Activated CD8-positive, alpha-beta memory T cell treated with anti-CD3 and anti-CD28 coated beads for 1 hour (primary cell): ENCODE measurements at places on chromosomes 2 and 18.

GRCh38 chr18:11034884-11035283, 114.5 kb downstream of the PIEZO2 start:
- no peak for DNase-seq

GRCh38 chr2:159573846-159574606, 42.3 kb downstream of the BAZ2B start:
- no peak for DNase-seq

GRCh38 chr18:48887294-48887904, 63.4 kb downstream of the SMAD7 start:
- DNase-seq, result no peak

GRCh38 chr2:38835990-38836389, 39.7 kb downstream of the DHX57 start:
- no peak for DNase-seq

GRCh38 chr18:56175330-56176001, 462.9 kb downstream of the TXNL1 start:
- DNase-seq, result no peak

GRCh38 chr2:128901572-128902391, 583.1 kb upstream of the HS6ST1 start:
- no peak for DNase-seq

GRCh38 chr2:99816908-99817307, 325.5 kb downstream of the AFF3 start:
- no peak for DNase-seq

- DNase-seq, result no peak
Observed at GRCh38 chr2:143679617-143680016, 550.4 kb downstream of the ARHGAP15 start.

DNA sequence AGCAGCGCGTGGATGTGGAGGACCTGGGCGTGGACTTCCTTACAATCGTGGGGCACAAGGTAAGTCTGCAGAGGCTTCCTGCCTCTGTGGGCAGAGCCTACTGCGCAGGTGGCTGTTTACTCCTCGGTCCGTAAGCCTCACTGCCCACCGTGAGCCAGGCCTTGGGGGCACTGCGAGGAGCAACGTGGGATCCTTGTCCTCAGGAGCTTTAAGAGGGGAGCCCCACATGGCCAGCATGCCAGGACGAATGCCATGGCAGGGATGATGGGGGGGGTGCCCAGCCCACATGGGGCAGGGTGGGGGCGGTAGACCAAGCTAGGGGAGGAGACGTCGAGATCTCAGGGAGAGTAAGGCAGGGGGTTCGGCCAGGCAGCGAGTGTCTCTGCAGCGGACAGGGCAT, 18.0 kb upstream of the ESPNL start:
- DNase-seq, result no peak

GRCh38 chr2:236078297-236079255, 89.6 kb downstream of the GBX2 start:
- DNase-seq, result no peak

DNA sequence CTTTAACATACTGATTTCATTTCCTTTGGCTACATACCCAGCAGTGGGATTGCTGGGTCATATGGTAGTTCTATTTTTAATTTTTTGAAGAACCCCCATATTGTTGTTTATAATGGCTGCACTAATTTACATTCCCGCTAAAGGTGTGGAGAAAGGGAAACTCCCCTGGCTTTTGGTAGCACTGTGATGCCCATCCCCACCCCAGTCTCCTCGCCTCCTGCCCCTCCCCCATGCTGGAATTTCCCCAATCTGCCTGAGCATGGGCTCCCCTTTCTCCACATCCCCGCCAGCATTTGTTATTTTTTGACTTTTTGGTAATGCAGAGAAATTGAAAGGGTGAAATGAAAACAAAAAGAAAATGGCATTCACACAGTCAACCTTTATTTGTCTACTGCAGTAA, 30.0 kb upstream of the SULT1C4 start:
- DNase-seq, result no peak

DNA sequence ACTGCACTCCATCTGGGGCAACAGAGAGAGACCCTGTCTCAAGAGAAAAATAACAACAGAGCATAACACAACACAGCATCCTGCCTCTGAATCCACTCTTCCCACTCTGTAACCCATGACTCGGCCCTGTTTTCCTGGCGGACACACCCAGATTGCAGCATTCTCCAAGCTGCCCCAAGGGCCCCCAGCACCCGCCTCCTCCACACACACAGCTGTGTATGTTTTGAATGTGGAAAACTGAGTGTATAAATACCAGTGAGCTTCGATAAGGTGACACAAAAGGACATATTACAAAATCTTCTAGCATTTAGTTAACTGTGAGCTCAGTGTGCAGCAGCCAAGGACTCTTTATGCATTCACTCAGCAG, 13.0 kb downstream of the IMPA2 start:
- no peak for DNase-seq

- DNase-seq, result no peak
Observed at GRCh38 chr2:119494163-119494790, 30.0 kb downstream of the SCTR start.

DNA sequence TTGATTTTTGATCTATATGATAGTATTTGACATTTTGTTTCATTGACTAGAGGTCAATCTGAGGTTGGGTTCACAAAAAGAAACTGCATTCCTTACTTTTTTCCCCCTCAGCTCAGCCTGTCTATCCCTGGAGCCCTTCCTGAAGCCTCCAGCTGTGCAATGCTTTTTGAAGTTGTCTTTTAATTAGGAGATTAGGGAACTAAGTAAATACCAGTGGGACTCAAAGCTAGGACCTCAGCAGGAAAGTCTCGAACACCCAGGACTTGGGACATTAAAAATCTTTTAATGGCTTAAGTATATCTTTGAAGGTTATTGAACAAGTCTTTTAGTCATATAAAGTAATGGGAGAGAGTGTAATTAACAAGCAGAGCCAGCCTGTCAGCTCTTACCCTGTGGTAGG, 220.2 kb downstream of the PDE11A start:
- DNase-seq, result no peak

DNA sequence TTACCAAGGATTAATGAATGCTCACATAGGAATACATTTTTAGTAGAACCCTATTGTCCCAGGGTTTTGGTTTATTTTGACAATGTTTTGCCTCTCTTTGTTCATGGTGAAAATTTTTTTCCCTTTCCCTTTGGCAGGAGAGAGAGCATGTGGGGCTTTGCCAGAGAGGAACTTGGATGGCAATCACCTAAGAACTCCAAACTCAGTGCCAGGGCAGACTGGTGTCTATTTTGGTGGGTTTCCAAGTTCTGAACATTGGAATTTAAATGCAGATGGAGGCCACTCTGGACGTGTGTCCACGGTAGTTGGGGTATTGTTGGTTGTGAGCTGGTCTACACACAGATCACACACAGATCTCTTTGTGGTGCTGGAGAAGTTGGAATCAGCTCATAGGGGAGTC, 2091.1 kb upstream of the PIK3C3 start:
- no peak for DNase-seq

GRCh38 chr2:207182911-207183310, 17.2 kb upstream of the KLF7 start:
- DNase-seq, result no peak

DNA sequence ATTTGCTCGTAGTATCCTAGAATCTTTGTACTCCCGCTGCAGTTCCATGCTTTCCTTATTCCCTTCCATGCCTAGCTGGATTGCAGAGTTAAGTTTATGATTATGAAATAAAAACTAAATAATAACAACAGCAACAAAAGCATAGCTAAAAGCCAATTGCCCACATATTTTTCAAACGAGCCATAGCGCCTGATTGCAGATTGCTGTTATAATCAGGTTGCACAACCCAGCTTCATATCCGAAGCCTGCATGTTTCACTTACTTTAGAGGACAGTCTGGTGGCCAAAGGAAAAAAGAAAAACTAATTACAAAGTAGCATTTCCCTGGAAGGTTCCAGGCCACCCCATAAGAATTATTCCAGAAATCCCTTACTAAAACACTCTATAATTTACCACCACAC, 31.9 kb upstream of the PNO1 start:
- DNase-seq, result no peak

DNA sequence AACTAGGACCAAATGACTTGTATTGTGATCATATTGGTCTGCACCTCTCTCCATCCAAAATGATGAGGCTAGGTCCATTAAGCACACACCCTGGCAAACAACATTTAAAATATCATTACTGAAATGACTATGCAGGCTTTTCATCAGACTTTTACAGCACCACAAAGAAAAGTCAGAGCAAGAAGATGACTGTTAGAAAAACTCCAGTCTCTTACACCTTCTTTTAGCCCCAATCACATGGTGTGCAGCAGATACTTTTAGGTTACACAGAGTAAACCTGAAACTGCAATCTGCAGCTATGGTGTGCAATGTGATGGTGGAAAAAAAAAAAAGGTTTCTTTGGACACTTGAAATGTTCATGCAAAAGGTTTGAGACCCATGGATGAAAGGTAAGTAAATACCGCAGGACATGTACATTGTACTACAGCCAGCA, 5.4 kb upstream of the POLI start:
- no peak for DNase-seq

DNA sequence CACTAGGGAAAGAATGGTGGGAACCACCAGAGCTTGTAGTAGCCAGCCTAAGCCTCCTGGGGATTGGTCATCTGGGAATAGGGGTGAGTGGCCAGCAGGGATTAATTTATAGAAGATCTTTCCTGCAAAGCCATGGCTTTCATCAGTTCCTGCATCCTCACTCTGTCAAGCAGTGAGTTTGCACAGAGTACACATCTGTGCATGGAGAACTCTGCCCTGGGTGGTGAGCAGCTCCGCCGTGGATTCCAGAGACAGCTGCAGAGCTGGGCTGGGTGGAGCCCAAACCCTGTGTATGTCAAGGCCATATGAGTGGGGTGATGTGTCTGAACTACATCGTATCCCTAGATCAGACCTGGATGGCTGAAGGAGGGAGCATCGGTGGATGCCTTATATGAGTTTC, 182.2 kb downstream of the GLI2 start:
- no peak for DNase-seq
